A549 treated with CORT108297 at 1 μM for 4 hours (cell line): ENCODE measurements at places on chromosomes 2 and 18. TPM values are rescaled to one million over a fixed set of nuclear protein-coding genes. Genes with fewer than 3 reads are reported as not detected.

The ERBB4 gene
- total RNA-seq = not detected in 5 replicates

The KCNG2 gene
- not detected in 5 replicates for total RNA-seq

The KCNE4 gene
- 0.66 to 0.90 TPM (median 0.83 TPM) in 5 replicates for total RNA-seq

The IGFBP5 gene
- total RNA-seq = 0.10 to 0.27 TPM (median 0.19 TPM) in 5 replicates

The SCYGR3 gene
- not detected in 5 replicates for total RNA-seq

The L3MBTL4 gene
- total RNA-seq = not detected in 5 replicates

The RIT2 gene
- total RNA-seq = not detected in 5 replicates

The SOWAHC gene
- 12.6 to 15.6 TPM (median 14.1 TPM) in 5 replicates for total RNA-seq

The SMPD4 gene
- total RNA-seq = 61.6 to 81.4 TPM (median 75.4 TPM) in 5 replicates

The ARHGAP28 gene
- total RNA-seq = 0.07 to 0.13 TPM (median 0.12 TPM) in 3 of 5 replicates, not detected in the others

The RNF152 gene
- 0.02 to 0.06 TPM (median 0.04 TPM) in 4 of 5 replicates, not detected in the other for total RNA-seq

The LHCGR gene
- total RNA-seq = not detected in 5 replicates

The LCT gene
- 0.03 to 0.06 TPM (median 0.03 TPM) in 4 of 5 replicates, not detected in the other for total RNA-seq

The SPHKAP gene
- total RNA-seq = 0.02 TPM in 1 of 5 replicates, not detected in the others

The ODC1 gene
- total RNA-seq = 128 to 155 TPM (median 139 TPM) in 5 replicates

The SLC4A3 gene
- total RNA-seq = 2.5 to 4.1 TPM (median 3.1 TPM) in 5 replicates

The DTNB gene
- total RNA-seq = 7.5 to 10.1 TPM (median 9.4 TPM) in 5 replicates

The DCDC2C gene
- 0.22 to 0.55 TPM (median 0.52 TPM) in 5 replicates for total RNA-seq

The POTEJ gene
- not detected in 5 replicates for total RNA-seq

The GKN2 gene
- 2.4 to 4.1 TPM (median 2.9 TPM) in 5 replicates for total RNA-seq

The AFF3 gene
- 0.01 to 0.16 TPM (median 0.06 TPM) in 5 replicates for total RNA-seq
